ENCODE measurements at places on chromosomes 4 and X.

GRCh38 chrX:72100824-72101351 is 30.8 kb downstream of the RTL5 start:
- no peak for DNase-seq

- no peak for DNase-seq
These were observed 7.6 kb downstream of the CYBB start for GRCh38 chrX:37787423-37787869.

DNA sequence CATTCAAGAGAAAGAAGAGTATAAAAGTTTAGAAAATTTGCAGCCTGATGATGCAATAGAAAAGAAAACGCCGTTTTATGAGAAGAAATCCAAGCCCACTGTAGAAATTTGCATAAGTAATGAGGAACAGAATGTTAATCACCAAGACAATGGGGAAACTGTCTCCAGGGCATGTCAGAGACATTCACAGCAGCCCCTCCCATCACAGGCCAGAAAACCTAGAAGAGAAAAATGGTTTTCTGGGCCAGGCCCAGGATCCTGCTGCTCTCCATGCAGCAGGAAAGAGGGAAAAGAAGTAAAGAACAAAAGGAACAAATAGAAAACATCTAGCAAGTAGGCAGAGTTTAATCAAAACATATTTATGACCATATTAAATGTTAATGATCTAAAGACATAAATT is 119.0 kb downstream of the ANKRD50 start:
- DNase-seq, result no peak

DNA sequence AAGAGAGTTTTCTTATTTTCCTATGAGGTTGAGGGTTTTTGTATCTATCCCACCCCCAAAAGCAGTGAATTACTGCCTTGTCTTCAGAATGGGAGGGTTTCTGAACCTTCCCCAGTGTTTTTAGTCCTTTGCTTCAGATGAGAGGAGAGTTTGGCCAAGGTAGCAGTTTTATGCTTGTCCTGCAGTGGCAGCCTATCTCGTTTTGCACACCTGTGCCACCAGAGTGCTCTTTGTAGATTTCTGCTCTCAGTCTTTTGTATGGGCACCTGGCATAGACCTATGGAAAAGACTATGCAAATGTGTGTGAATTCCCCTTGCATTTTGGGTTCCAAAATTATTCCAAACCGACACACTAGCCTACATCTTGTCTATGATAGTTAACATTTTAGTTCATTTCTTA is 5.8 kb downstream of the TBC1D19 start:
- DNase-seq, result no peak

GRCh38 chr4:11743236-11743635 is 314.5 kb upstream of the HS3ST1 start:
- DNase-seq, result no peak
